ENCODE measurements at places on chromosomes 12 and 14.

- no peak for DNase-seq
Measured at GRCh38 chr12:96313606-96314005, 86.6 kb downstream of the CDK17 start.

GRCh38 chr14:53152887-53153701 lies at the start of gene DDHD1:
DDHD1 (minus strand) TSS chr14:53153323; CDS start chr14:53153098, 225 bp downstream.
- DNase-seq: peak; percentile 74

GRCh38 chr12:51591016-51591901 lies at the start of gene SCN8A:
SCN8A (plus strand) TSS chr12:51591233; CDS start chr12:51662818, 71,585 bp downstream.
- peak; percentile 36 for DNase-seq

GRCh38 chr12:57630891-57631433 lies 2.0 kb downstream of the B4GALNT1 start:
- no peak for DNase-seq

- DNase-seq: no peak
Measured at GRCh38 chr12:29681370-29681769, 102.4 kb downstream of the TMTC1 start.

DNA sequence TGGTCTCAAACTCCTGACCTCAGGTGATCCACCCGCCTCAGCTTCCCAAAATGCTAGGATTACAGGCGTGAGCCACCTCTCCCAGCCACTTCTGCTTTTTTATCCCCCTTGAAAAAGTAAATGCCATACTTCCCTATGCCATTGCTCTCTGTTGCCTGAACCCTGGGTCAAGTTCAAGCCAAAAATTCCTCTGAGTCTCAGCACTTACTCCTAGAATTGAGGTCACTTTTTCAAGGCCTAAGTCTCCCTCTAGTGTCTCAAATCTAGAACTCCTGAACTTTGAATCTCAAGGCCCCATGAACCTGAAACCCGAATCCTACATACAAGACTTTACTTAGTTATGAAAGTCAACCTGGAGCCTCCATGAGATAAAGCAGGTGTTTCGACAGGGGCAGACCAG lies 1.4 kb upstream of the APOBEC1 start:
- DNase-seq: no peak

DNA sequence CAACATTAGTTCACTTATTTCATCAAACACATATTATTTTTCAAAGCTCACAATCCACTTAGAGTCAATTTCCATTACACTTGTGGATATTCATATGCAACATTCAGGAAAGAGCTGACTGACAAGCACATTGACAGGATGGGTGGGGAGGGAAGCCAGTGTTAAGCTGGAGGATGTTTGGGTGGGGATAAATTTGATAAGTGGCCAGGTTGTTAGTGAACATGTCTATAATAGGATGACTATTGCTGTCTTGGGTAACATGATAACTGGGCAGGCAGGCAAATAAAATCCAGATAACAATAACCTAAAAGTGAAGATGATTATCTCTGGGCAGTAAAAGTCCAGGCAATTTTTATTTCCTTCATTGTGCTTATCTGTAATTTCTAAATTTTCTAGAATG lies 73.8 kb upstream of the OSBPL8 start:
- DNase-seq: no peak

DNA sequence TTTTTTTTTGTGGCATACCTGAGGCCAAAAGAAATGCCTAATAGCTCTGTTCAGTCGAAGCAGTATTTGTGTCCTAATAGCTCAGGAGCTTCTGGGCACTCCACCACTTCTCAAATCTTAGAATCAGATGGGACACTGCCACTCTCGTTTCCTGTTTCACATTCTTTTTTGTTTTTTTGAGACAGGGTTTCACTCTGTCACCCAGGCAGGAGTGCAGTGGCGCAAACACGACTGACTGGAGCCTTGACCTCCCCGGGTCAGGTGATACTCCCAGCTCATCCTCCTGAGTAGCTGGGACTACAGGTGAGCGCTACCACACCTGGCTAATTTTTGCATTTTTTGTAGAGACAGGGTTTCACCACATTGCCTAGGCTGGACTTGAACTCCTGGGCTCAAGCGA lies 52.7 kb downstream of the SPPL3 start:
- DNase-seq: no peak

DNA sequence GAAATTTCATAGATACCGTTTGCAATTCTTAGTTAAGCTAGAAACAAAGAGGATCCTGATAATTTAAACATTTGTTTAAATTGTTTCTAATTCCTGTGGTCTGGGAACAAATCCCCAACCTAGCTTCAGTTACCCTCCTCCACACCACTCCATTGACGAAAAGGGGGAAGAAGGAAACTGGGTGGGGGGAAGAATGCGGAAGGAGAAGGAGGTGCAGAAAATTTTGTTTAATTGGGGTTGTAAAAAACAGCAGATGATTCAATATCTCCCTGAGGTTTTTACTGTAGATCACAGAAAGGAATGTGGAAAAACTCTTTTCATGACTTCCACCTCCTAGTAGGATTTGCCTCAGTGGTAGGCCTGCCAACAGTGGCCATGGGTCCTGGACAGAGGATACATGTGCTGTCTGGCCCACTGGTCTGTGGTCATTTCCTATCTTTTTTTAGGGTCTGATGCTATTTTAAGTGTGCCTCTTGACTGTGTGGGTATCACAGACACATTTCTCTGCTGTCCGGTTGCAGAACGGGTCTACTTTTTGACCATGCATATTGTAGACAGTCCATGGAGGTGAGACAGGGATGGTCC lies 122.9 kb upstream of the PCED1B start:
- no peak for DNase-seq

DNA sequence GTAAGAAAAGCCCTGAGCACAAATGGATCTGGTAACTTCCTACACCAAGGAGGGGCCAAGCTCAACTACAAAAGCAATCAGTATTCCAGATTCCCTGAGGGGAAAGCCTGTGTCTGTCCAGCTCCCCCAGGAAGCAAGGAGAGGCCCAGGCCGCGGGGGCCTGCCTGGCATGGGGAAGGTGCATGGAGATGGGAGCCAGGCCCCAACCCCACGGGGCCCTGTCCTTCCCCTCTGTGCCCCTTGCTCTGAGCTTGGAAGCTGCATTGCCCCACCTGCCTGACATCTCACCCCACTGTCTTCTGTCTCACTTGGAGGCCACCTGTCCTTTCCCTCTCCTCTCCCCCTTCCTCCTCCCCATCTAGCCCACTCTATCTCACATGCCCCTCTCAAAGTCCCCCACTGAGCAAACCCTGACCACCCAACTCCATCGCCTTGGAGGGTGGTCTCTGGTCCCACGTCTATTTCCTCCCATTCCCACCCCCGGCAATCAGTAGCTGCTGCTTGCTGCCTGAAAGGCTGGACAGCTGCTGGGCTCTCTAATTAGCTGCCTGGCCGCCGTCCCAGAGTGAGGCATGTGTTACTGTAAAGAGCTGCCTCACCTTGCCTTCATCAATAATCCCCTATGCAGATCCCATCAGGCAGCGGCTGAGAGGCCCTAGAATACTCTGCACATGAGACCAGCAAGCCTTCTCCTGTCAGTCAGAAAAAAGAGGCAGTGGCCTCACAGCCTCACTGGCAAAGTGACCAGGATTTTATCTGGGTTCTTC lies 3.4 kb upstream of the TMEM229B start:
- DNase-seq: no peak

GRCh38 chr12:124852329-124852831 lies 11.3 kb downstream of the SCARB1 start:
- no peak for DNase-seq

- no peak for DNase-seq
Measured at GRCh38 chr14:102462391-102462790, 47.2 kb downstream of the ANKRD9 start.

DNA sequence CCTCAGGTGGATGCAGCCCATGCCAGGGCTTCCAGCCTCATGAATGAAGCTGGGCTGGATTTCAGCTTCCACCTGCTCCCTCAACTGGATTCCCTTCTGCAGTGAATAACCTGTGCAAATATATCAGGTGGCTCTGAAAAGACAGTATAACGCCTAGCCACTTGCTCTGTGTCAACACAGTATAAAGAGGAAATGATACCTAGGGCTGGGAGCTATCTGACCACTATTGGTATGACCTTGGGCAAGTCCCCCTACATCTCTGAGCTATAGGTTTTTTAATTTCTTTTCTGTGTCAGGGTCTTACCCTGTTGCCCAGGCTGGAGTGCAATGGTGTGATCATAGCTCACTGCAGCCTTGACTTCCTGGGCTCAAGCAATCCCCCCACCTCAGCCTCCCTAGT lies 19.8 kb downstream of the ISM2 start:
- no peak for DNase-seq

GRCh38 chr12:91577586-91578539 lies 395.2 kb upstream of the DCN start:
- DNase-seq: no peak

GRCh38 chr12:1695886-1696670 lies 5.2 kb downstream of the ADIPOR2 start:
- DNase-seq: no peak

DNA sequence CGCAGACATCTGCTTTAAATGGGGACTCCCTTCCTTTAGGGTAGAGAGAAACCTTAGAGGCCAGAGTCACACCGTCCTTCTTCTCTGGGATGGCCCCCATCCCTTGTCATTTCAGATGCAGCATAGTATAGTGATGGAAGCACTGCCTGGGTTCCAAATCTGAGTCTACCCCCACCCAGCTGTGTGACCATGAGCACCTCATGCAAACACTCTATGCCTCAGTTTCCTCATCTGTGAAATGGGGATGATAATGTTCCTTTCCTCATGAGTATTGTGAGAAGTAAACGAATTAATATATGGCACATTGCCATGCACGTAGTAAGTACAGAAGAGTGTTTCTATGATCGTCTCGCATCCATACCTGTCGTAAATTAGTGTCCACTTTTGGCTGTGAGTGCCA lies 241.9 kb downstream of the SLC41A2 start:
- DNase-seq: no peak

DNA sequence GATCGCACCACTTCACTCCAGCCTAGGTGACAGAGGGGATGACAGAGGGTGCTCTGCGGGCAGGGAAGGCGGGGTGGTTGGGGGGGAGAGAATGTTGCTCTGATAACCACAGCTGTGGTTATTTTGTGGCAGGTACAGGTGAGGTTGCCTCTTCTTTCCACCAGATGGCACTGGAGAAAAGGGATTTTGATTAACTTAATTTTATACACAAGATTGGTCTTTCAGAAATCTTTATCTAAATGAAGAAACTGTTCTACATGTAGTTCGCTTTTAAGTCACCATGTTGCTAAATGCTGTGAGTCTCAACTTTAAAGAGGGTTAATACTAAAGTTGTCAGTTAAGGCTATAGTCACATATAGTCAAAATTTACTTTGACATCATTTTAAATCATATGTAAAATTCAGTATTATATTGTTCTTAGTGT lies 25.7 kb downstream of the FGF23 start:
- peak; percentile 7 for DNase-seq

- no peak for DNase-seq
Measured at GRCh38 chr14:91980157-91980556, 32.7 kb upstream of the FBLN5 start.

DNA sequence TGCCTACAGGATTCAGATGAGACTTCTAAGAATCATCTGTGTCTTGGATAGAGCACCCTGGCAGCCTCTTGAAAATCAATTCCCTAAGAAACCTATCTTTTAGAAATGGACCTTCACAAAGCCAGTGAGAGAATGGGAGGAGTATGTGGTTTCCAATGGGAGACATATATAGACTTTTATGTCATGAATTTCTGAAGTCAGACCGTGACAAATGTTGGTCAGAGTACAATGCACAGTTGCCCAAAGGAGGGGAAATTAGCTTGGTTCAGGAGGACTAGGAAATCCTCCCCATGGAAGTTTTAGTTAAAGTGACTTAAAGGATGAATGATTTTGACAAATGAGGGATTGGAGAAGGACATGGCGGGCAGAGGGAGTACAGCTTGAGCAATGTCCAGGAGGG lies 194.4 kb downstream of the DAD1 start:
- DNase-seq: no peak

DNA sequence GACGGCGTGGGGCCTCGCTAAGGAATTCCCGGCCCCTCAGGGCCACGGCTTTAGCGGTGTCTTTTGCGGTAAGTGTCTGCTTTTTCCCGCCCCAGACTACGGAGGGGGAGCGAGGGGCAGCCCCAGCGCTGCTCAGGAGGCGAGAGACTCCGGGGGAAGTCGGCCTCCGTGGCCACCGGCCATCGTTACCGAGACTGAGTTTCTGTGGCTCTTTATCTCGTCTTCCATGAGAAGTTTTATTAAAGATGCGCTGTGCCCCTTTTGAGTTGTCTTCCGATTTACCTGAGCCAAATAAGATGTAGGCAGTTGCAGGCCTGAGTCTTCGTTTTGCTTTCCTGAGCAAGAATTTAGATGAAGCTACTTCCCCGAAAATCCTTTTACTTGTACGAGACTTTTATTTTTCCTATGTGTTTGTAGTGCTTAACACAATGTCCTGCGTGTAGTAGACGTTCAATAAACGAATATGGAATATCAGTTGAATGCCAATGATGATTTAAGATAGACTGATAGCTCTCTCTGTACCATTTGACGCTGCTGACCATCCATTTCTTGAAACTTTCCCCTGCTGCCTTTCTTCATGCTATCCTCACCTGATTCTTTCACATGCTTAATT lies 462 bp downstream of the SRP54 start:
- no peak for DNase-seq

- no peak for DNase-seq
Measured at GRCh38 chr12:112010415-112011344, 2.3 kb downstream of the TMEM116 start.

GRCh38 chr12:54432815-54433164 lies 13.7 kb upstream of the ITGA5 start:
- no peak for DNase-seq

DNA sequence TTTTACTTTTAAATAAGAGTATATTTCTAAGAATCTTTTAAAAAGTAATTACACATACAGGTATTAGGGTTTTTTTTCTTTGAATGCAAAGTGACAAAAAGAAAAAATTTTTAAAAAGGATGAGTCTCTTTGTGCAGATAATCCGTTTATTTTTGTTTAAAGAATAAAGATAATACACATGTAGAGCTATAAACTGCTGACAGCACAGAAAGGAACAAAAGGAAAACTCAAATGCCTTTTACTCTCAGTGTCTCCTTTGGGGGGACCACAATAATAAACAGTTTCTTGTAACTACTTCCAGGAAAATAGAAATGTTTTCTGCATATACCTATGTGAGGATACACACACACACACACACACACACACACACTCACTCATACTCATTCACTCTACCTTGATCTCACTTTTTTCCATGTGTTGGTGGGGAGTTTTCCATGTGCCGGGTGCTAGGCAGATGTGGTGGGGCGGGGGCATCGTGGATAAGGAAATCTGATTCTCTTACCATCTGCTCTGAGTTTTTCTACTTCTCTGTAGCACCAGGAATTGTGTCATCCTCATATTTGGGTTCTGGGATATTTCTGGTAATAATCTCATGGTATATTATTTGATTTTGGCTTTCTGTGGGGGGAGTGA lies 58.1 kb downstream of the KCTD10 start:
- DNase-seq: no peak

- DNase-seq: no peak
Measured at GRCh38 chr12:111193496-111193895, 175.4 kb downstream of the PHETA1 start.

- no peak for DNase-seq
Measured at GRCh38 chr12:127035011-127035879, 1231.7 kb upstream of the TMEM132C start.

- no peak for DNase-seq
Measured at GRCh38 chr12:49542592-49543160, 3.8 kb downstream of the KCNH3 start.

Data from stimulated activated CD4-positive, alpha-beta T cell treated with anti-CD3 and anti-CD28 coated beads, Interleukin-4, amount 100 ng/mL, for 48 hours (primary cell).